Nucleus accumbens (tissue), 56 donors: ENCODE measurements at places on chromosomes 6 and 20.

DNA sequence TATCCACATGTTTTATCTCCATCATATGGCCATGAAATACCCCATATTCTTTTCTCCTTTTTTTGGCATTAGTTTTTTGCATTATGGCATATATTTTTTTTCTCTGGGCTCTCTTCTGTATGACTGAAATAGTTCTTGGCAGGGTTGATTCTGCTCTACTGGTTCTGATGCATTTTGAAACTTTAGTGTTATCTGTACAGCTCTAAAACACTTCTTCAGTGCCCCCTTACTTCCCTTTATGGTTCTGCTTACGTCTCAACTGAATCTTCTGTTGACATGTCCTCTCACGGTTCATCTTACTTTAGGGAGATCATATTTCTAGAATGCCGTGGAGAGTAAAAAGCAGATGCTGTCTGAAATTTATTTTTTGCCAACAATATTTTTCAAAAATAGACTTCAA lies 23.2 kb upstream of the TXNDC5 start:
- DNase-seq = no peak

GRCh38 chr6:89439014-89439413 lies 6.1 kb downstream of the ANKRD6 start:
- no peak for DNase-seq

DNA sequence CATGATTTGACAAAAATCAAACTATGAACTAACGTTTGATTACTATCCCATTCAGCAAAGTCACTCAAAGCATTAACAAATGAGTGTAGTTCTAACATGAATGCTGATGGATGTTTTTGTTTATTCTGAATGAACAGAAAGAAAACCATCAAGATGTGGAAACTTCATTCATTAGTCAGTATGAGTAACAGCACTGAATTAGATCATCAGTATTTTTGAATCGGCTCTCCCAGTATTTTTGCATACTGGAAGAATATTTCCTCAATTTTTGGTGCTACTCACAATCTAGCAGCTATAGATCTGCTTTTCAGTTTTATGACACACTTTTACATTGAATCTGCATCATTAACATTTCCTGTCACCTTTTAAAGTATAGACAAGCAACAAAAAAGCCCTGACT lies 63.8 kb upstream of the CD83 start:
- DNase-seq = no peak

DNA sequence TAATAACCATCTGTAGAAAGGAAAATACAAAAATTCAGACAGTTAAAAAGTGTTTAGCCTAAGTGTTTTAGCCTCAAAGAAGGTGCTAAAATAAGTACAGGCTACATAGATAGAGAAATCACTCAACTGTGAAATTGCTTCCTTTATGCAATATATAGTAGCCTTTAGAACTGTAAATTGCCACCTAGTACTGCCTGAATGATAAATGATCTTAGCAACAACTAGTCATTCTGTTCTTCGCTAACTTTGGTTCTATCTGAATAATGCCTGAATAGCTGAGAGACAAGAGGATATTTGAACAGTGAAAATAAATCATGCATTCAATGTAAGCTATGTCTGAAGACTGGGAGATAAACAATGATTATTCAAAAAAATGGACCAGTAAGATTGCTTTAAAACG lies 603.3 kb upstream of the PTCHD4 start:
- DNase-seq = no peak

DNA sequence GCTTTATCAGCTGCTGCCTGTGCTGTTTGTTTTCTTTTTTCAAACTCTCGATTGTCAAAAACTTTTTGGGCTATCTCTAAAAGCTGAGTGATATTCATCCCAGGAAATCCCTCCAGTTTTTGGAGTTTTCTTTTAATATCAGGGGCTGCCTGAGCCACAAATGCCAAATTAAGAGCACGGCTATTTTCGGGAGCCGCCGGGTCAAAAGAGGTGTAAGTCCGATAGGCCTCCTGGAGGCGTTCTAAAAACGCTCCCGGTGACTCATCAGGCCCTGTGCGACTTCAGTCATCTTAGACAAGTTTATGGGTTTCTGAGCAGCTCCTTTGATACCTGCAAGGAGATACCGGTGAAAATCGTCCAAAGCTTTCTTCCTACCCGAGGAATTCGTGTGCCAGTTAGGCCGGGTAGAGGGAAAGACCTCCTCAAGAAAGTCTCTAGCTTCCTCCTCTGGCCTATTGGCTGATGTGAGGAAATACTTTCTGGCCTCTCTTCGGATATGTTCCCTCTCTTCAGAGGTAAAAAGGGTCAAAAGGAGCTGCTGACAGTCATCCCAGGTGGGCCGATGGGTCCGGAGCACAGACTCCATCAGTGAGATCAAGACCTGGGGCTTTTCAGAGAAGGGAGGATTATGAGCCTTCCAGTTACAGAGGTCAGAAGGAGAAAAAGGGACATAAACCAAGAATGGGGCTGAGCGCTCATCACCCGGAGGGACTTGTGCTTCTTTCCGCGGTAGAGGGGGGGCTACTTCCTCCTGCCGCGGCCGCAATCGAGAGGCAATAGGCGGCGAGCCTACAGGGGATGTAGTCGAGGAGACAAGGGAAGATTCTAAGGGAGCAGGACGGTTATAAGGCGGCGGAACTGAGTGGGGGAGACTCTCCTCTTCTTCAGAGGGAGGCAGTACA lies 151.1 kb downstream of the TRIM27 start:
- no peak for DNase-seq

GRCh38 chr20:51402201-51402600 lies 140.3 kb downstream of the NFATC2 start:
- DNase-seq = no peak

DNA sequence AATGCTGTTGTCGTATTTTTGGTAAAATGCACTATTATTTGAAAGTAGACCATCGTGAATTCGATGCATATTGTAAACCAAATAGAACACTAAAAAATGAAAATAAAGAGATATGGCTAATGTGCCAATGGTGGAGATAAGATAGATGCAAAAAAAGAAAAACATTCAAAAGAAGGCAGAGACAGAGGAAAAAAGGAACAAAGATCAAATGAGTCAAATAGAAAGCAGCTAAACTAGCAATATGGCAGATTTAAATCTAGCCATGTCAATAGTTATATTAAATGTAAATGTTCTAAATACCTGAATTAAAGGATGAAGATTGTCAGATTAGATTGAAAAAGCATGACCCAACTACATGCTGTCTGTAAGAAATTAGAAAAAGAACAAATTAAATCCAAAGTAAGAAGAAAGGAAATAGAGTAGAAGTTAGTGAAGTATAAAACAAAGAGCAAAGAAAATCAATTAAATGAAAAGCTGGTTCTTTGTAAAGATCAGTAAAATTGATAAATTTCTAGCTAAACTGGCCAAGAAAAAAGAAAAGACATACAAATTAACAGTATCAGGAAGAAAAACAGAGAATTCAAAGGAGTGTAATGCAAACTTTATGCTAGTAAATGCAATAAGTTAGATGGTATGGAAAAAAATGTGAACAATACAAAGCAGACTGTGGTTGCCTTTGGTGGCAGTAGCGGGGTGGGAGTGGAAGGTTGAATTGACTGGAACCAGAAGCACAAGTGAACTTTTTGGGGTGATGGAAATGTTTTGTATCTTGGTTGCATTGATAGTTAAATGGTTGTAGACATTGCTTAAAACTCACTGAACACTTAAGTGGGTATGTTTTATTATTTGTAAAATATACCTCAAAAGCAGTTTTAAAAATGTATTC lies 44.8 kb downstream of the PTPN1 start:
- DNase-seq = no peak

DNA sequence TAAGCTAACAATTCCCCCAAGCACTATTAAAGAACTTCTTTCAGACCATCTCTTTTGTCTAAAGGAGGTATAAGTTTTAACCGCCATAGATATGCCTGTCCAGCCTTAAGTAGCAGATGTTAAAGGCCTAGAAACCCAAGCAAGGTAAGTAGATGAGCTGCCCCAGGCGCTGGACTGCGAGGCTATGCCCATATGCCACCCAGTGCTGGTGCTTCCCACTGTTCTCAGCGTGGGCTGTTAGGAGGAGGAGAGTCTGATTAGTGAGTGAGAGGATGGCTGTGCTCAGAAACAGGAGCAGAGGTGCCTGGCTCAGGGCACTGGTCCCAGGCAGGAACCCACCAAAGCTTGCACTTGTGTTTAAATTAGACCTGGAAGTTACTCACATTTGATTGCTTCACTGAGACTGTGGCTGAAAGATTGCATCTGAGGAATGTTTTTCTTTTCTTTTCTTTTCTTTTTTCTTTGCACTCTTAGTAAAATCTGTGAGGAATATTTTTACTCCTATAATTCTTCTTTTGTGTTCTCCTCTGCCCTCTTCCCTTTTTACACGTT lies 32.2 kb downstream of the PRPH2 start:
- no peak for DNase-seq

- no peak for DNase-seq
These were observed 120.1 kb downstream of the TCP11 start for GRCh38 chr6:35021004-35021403.

GRCh38 chr6:4506223-4506622 lies 270.0 kb upstream of the CDYL start:
- DNase-seq = no peak

GRCh38 chr6:70073637-70074036 lies 207.3 kb downstream of the COL19A1 start:
- no peak for DNase-seq

DNA sequence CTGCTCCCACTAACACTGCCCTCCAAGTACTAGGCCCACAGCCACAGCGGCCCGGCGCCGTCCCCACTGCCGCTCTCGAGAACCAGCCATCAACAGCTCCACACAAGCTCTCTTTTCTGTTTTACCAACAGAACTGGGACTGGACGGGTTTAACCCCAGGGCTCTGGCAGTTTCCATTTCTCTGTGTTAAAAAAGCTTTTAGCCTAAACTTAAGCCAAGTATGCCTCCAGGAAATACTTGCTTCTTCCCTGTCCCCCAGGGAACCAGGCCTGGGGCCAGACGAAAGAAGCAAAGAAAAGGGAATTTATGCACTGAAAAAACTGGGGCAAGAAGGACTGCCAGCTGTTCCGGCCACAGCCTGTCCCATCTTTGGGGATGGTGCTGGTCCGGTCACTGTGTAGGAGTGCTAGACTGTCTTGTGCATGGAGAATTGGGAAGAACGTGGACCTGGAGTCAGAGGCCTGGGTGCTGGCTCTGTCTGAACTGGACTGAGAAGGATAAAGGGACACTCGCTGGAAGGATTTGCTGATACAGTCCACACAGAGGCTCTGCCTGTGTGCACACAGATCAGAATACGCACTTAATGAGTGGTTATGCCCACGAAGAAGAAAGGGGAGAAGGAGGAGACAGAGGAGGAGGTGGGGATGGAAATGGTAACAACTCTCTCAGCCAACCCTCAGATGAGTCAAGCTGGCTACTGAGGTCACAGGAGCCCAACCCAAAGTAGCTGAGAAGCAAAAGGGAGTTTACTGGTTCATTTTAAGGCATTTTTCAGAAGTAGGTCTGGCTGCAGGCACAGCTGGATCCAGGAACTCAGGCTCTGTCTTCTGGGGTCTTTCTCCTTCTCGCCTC lies 254.4 kb upstream of the PMEPA1 start:
- no peak for DNase-seq

DNA sequence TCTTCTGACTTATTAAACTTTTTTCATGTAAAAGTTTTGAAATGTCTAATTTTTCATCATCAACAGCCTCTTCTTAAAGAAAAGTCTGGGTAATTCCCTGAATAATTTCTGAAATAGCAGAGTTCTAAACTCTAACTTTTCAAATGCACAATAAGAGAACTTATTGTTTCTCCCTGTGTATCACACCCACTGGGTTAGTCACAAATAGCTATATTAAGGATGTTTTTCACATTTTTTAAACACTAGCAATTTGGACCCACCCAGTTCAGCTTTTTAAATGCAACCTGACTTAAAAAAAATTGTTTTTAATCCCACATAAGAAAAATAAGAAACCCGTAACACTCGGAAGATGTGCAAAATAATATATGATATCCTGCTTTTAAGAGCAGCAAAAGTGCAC lies 61.4 kb upstream of the UTRN start:
- no peak for DNase-seq

DNA sequence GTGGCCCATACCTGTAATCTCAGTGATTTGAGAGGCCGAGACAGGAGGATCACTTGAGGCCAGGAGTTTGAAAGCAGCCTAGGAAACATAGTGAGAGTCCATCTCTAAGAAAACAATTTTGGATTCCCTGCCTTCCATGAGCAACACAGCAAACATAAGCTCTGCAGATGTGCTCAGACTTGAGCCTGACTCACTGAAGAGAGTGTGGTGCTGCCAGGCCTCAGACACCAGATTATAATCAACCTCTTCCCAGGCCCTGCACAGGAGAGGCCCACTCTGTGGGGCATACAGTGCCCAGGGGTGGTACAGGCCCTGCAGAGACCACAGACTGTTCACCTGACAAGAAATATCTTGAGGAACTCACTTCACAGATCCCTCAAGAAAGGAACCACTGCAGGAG lies 19.9 kb downstream of the HLA-DPB1 start:
- no peak for DNase-seq

DNA sequence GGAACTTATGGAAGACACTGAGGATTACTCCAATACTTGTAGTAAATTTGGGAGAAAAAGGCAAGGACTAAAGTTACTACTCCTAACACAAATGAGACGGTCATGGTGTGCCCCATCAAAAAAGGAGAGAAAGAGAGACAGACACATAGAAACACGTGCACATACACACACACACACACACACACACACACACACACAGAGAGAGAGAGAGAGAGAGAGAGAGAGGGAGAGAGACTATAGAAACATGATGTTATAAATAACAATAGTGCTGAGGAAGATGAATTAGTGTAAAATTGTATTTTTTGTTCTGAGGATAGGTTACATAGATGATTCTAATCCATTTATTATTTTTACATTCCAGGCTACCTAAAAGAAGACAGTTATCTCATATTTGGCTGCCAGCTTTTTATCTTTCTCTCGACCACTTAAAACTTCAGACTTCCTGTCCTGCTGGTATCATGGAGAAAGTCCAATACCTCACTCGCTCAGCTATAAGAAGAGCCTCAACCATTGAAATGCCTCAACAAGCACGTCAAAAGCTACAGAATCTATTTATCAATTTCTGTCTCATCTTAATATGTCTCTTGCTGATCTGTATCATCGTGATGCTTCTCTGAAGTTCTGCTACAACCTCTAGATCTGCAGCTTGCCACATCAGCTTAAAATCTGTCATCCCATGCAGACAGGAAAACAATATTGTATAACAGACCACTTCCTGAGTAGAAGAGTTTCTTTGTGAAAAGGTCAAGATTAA lies 10.5 kb downstream of the PLN start:
- DNase-seq = no peak

DNA sequence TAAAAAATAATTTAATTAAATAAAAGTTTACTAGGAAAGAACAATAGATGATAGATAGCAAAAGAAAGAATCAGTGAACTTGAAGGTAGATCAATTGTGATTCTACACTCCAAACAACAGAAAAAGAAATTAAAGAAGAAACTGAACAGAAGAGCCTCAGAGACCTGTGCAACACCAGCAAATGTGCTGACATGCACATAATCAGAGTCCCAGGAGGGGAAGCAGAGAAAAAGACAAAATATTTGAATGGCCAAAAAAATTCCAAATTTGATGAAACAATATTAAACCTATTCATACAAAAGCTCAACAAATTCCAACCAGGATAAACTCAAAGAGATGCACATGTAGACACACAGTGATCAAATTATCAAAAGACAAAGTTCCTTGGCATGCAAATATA lies 267.5 kb upstream of the OPRM1 start:
- no peak for DNase-seq
